ENCODE measurements at places on chromosomes 6 and 20. TPM values are rescaled to one million over a fixed set of nuclear protein-coding genes. Genes with fewer than 3 reads are reported as not detected.

TSPO2 gene
- polyA plus RNA-seq = 0.92 TPM

BMP6 gene
- polyA plus RNA-seq = 2.7 TPM

PNLDC1 gene
- polyA plus RNA-seq = 0.25 TPM

CFAP206 gene
- polyA plus RNA-seq = not detected

NINL gene
- 7.8 TPM for polyA plus RNA-seq

All from stomach (tissue), 19 donors.